Right lobe of liver (tissue), 6 donors: ENCODE measurements at places on chromosomes 16 and 17. TPM values are rescaled to one million over a fixed set of nuclear protein-coding genes. Genes with fewer than 3 reads are reported as not detected.

GRCh38 chr16:87127061-87127765 is 190.0 kb downstream of the C16orf95 start:
- H3K4me3 ChIP-seq = no peak overlapping the region
- H3K36me3 ChIP-seq = no peaks in the 10 kb centered on the region
- H3K27me3 ChIP-seq = no peaks in the 10 kb centered on the region
- no peaks in the 10 kb centered on the region for H3K4me1 ChIP-seq

DNA sequence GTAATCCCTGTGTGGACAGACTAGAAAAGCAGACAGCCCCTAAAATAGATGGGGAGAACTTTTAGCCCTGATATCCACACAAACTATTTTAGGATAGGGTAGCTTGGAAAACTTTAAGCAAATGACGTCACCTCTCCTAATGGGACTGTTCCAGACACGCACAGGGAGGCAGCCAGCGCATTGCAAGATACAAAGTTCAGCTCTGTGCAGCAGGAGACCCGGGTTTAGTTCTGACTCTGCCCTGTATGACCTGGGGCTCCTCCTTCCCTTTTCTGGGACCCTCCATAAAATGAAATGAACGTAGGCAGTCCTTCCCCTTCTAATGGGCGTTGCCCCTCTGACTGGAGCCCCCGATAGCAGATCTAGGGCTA is 6.3 kb downstream of the ZNF689 start:
- H3K27me3 ChIP-seq = no peaks in the 10 kb centered on the region

DNA sequence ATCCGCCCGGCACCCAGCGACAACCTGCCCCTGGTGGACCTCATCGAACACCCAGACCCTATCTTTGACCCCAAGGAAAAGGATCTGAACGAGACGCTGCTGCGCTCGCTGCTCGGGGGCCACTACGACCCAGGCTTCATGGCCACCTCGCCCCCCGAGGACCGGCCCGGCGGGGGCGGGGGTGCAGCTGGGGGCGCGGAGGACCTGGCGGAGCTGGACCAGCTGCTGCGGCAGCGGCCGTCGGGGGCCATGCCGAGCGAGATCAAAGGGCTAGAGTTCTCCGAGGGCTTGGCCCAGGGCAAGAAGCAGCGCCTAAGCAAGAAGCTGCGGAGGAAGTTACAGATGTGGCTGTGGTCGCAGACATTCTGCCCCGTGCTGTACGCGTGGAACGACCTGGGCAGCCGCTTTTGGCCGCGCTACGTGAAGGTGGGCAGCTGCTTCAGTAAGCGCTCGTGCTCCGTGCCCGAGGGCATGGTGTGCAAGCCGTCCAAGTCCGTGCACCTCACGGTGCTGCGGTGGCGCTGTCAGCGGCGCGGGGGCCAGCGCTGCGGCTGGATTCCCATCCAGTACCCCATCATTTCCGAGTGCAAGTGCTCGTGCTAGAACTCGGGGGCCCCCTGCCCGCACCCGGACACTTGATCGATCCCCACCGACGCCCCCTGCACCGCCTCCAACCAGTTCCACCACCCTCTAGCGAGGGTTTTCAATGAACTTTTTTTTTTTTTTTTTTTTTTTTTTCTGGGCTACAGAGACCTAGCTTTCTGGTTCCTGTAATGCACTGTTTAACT is 1.0 kb downstream of the NOG start:
- H3K4me3 ChIP-seq = peak overlapping the region; percentile 58
- no peak overlapping the region for H3K27ac ChIP-seq
- peaks cover 14% of the 10 kb centered on the region for H3K4me1 ChIP-seq
- H3K36me3 ChIP-seq = no peaks in the 10 kb centered on the region
- no peak for DNase-seq

DNA sequence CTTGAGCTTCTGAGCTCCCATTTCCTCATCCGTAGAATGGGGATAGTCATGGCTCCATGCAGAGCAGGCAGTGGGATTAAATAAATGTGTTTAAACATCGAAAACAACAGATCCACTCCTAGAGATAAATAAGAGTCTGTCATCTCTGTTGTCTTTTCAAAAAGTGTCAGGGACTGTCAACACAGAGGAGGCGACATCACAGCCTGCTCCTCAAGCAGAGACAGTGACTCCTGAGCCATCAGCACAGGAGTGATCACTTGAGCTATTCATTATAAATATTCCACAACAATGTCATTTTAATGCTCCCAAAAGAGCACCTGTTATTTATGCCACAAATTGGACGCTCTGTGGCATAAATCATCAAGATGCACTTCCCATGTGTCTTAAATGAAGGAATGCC is 605.6 kb upstream of the CDH5 start:
- no peak overlapping the region for H3K27ac ChIP-seq
- no peaks in the 10 kb centered on the region for H3K27me3 ChIP-seq
- no peaks in the 10 kb centered on the region for H3K4me1 ChIP-seq
- H3K4me3 ChIP-seq = no peak overlapping the region

DNA sequence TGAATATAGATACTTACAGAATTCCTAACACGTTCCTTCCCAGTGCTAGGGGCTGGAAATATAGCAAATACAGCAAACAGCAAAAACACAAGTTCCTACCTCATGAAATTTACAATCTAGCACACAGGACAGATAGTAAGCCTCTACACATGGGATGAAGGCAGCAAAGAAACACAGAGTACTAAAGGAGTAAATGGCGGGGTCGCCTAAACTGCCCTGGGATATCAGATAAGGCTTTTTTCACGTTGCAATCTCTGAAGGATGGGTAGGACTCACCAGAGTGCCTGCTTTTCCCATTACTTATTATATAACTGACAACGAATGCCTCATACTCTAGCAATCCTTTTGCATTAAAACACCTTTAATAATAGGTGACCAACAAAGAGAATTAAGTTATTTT is 19.8 kb downstream of the CEP112 start:
- no peaks in the 10 kb centered on the region for H3K36me3 ChIP-seq
- no peak overlapping the region for H3K4me3 ChIP-seq
- no peaks in the 10 kb centered on the region for H3K4me1 ChIP-seq
- H3K27me3 ChIP-seq = no peaks in the 10 kb centered on the region

Gene RNPS1
- total RNA-seq = 43.3 TPM

- H3K27ac ChIP-seq = peak overlapping the region; percentile 48
- H3K4me1 ChIP-seq = no peaks in the 10 kb centered on the region
- no peaks in the 10 kb centered on the region for H3K27me3 ChIP-seq
- no peaks in the 10 kb centered on the region for H3K36me3 ChIP-seq
- peak overlapping the region; percentile 42 for H3K4me3 ChIP-seq
These were observed 15.8 kb downstream of the SNX20 start for GRCh38 chr16:50665128-50665878.

DNA sequence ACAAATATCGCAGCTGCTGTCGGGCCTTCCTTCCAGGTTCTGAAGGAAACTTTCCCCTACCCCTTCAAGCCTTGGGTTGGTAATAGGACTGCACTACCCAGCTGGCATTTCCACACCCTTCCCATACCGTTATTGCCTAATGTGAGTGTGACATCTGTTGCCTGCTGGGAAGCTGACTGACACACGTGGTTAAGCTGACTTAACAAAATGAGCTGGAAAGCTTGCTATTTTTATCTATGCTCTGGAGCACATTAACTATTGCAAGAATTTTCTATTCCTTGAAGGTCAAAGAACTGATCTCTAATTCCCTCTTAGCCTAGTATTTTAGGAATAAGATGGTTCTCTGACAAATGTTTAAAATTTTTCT is 79.5 kb downstream of the PMP22 start:
- H3K4me1 ChIP-seq = no peaks in the 10 kb centered on the region
- H3K4me3 ChIP-seq = no peak overlapping the region
- no peaks in the 10 kb centered on the region for H3K27me3 ChIP-seq
- H3K27ac ChIP-seq = no peak overlapping the region
- no peak for DNase-seq

- no peak overlapping the region for H3K4me3 ChIP-seq
- H3K27ac ChIP-seq = peak overlapping the region; percentile 75
- H3K27me3 ChIP-seq = no peaks in the 10 kb centered on the region
- DNase-seq = no peak
- peaks cover 11% of the 10 kb centered on the region for H3K4me1 ChIP-seq
These were observed 27.2 kb upstream of the ST6GALNAC1 start for GRCh38 chr17:76670718-76671122.

Gene SMCR8
- total RNA-seq = 4.8 TPM
